Activated CD8-positive, alpha-beta memory T cell treated with anti-CD3 and anti-CD28 coated beads, Interleukin-2, amount 10 ng/mL, durations not matched to agents 7 days and 5 days (primary cell): ENCODE measurements at places on chromosomes 2 and 18.

- no peaks in the 10 kb centered on the region for H3K4me1 ChIP-seq
- no peak overlapping the region for H3K4me3 ChIP-seq
- H3K27ac ChIP-seq: no peak overlapping the region
- H3K36me3 ChIP-seq: no peaks in the 10 kb centered on the region
Observed at GRCh38 chr2:160812830-160813505, 319.4 kb upstream of the RBMS1 start.

GRCh38 chr18:50105027-50105426, 89.9 kb downstream of the MYO5B start:
- no peak overlapping the region for H3K4me3 ChIP-seq
- peaks cover 5% of the 10 kb centered on the region for H3K4me1 ChIP-seq
- H3K36me3 ChIP-seq: no peaks in the 10 kb centered on the region
- peaks cover 25% of the 10 kb centered on the region for H3K27me3 ChIP-seq

DNA sequence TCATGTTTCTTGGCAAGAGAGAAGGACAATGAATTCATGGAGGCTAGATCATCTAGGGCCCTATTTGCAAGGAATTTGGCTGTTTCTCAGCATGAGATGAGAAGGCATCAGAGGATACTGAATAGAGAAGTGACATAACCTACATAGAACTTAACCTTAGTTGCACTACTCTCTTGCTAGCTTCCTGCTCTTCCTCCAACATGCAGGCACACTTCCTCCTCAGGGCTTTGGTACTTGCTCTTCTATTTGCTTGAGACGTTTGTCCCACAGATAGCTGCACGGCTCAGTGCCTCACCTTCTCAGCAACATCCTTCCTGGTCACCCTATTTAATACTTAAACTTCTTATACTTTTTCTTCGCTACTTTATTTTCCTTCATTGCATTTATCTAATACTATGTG, 20.0 kb upstream of the LANCL1 start:
- H3K36me3 ChIP-seq: no peaks in the 10 kb centered on the region
- H3K27ac ChIP-seq: no peak overlapping the region
- DNase-seq: no peak
- H3K4me1 ChIP-seq: no peaks in the 10 kb centered on the region

- no peak overlapping the region for H3K4me3 ChIP-seq
- no peak for DNase-seq
- H3K4me1 ChIP-seq: no peaks in the 10 kb centered on the region
- H3K36me3 ChIP-seq: no peaks in the 10 kb centered on the region
- H3K27me3 ChIP-seq: peaks cover 8% of the 10 kb centered on the region
- H3K27ac ChIP-seq: no peak overlapping the region
Observed at GRCh38 chr2:205808486-205809121, 126.3 kb downstream of the NRP2 start.

GRCh38 chr2:197265036-197265435, 45.5 kb downstream of the ANKRD44 start:
- peaks cover 91% of the 10 kb centered on the region for H3K4me1 ChIP-seq
- H3K4me3 ChIP-seq: peak overlapping the region; percentile 3
- H3K27ac ChIP-seq: peak overlapping the region; percentile 88
- peaks cover 35% of the 10 kb centered on the region for H3K36me3 ChIP-seq
- no peaks in the 10 kb centered on the region for H3K27me3 ChIP-seq
